ENCODE measurements at places on chromosomes 6 and 20.

DNA sequence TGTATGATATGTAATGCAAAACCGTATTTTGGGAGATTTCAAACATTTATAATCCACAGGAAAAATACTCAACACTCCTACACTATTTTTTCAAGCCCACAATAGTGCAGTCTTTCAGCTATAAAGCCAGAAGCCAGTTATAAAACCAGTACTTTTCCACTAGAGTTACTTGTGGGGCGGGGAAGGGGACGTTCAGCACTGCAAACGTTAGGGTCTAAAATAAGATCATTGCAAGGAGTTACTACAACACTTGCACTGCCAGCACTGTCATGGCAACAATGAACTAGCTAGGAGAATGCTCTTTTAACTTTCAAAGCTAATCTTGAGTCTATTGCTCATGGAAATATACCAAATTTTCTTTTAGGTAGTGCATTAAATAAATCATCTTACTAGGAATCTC lies 14.7 kb downstream of the SESN1 start:
- DNase-seq: no peak

DNA sequence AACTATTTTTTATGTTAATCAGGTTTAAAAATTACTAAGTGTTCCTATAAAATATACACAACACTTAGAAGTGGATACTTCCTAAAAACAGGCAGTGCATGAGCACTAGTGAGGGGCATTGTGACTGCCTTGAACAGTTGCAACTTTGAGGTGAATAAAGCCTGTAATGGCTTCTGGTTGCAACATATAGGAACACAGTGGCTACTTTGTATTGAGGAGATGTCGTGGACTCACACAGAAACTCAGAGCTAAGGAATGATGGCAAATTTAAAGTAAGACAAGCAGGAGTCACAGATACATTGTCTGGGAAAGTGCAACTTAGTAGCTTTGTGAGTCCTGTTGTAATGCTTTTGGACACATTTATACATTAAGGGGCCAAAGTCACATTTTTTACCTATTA lies 861 bp upstream of the HLA-A start:
- no peak for DNase-seq

- DNase-seq: no peak
Measured at GRCh38 chr6:30112402-30112994, 392 bp downstream of the TRIM31 start.

DNA sequence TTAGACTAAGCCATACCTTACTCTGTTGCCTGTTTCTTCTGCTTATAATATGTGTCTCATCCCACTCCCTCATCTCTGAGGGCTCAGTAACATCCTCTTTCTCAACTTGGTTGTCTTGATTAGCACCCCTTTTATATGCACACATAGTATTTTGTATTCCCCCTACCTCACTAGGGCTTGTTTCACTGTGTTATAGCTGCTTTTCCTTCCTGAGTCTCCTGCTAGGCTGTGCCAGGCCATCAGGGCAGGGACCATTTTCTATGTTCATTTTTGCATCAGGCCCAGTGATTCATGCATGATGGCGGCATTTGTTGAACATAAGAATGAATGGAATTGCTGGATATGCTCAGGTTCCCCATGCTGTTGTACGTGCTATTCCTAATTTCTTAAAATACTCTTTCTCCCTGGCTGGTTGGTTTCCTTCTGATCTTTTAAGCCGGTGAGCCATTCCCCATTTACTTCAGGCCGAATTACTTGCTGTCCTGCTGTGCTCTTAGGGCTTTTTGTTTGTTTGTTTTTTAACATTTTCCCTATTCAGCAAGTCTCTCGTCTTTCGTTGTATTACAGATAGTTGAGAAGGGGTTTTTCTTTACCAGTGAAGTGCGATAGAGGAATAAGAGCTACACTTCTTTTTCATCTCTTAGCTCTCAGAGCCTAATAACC lies 183.2 kb downstream of the CARMIL1 start:
- no peak for DNase-seq

DNA sequence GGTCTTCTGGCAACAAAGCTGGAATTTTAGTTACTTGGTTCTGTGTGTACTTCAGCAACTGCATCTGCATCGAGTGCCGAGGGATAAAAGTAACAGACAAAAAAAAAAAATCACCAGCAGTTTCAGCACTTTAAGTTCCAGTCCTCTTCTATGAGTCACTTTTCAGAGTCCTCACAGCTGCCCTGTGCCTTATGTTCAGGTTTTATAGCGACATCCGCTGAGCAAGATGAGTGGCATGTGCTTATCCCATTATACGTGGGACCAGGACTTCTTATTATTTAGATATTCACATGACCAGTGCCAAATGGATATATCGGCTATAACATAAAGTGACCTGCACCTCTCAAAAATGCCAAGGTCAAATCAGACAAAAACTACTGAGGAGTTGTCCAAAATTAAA lies 242.9 kb downstream of the FOXA2 start:
- peak; percentile 13 for DNase-seq

GRCh38 chr6:52155791-52156576 lies 30.2 kb upstream of the IL17A start:
- DNase-seq: peak; percentile 75

- DNase-seq: peak; percentile 46
Measured at GRCh38 chr6:147909640-147910039, 401.1 kb downstream of the SAMD5 start.

DNA sequence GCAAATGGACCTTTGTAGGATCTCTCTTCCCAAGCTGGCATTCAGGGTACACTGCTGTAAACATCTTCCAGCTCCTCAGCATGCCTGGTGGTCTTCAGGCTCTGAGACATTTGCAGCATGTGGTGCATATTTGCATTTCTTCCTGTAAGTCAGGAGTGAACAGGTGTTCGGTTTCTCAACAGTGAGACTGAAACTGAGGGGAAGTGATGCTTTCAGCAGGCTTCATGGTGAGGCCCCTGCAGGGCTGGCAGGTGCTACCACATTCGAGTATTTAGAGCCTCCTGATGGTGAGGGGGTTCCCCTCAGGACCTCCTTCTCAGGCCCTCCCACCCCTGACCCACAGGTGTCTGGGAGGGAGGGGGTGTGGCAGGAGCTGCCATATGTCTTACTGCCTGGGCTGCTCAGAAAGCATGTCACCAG lies 15.1 kb downstream of the MYBL2 start:
- DNase-seq: no peak

DNA sequence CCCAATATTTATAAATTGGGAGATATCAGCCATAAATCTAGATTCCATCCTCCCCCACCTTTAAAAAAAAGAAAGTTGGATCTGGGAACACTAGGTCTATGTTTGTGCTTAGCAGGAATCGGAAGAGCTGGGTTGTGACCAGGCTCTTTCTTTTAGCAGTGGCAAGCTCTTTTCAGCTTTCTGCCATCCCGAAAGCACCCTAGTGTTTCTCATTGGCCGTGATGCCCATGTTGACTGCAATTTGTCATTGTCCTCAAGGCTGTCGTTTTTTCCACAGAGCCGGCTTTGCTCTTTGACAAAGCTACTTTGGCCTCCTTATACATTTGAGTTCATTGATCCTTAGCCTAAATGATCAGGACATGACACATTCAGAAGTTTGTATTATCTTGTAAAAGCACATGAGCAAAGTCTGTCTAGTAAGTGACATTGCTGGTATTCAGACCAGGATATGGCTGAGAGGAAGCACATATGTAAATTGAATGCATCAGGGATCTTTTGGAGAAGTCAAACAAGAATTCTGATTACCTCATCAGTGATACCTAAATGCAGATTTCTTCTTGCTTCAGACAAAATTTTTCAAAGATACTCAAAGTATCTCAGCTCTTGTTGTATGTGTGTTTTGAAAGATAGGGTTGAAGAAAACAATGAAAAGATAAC lies 50.1 kb downstream of the CARMIL1 start:
- DNase-seq: no peak

GRCh38 chr6:119129968-119130484 lies 51.6 kb upstream of the FAM184A start:
- no peak for DNase-seq

- no peak for DNase-seq
Measured at GRCh38 chr6:35475573-35475972, 7.4 kb downstream of the RPL10A start.

DNA sequence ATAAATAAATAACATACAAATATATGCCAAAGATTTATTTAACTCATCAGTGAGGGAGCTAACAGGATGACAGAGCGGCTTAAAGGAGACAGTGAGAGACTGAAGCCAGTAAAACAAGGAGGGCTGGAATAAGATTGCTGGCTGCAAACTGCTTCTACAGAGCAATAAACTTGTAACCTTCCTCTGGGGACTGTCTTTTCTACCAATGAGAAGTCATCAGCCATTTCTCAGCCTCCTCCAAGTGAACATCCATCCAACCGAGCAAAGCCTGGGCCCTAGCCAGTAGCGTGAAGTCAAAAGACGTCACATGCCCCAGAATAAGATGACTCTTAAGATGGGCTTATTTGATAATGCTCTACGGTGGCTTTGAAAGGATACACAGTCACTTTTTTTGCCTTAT lies 42.5 kb downstream of the CPXM1 start:
- DNase-seq: no peak

- peak; percentile 92 for DNase-seq
Measured at GRCh38 chr6:146914489-146915483, 289.4 kb upstream of the STXBP5 start.

DNA sequence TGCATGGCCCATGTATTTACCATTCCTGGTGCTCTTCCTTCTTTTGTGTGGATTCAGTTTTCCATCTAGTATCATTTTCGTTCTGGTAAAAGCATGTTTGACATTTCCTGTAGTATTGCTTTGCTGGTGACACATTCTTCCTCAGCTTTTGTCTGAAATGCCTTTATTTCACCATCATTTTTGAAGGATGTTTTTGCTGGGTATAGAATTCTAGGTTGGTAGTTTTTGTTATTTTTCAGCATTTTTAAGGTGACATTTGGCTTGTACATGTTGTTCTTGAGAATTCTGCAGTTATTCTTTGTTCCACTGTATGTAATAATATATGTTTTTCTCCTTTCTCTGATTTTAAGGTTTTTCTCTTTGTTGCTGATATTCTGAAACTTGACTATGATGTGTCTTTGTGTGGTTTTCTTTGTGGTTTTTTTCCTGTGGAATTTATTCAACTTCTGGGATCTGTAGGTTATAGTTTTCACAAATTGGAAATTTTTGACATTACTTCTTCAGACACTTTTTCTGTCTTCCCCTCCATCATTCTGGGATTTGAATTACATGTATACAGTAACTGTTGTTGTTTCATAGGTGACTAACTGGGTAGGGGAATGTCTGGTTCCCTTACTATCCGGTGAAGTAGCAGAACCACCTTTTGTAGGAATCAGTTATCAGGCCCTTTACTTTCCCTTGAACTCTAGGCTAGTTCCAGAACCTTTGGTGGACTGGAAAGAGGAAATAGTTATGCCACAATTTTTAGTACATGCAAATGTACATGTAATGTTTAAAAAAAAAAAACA lies 30.2 kb downstream of the SNX9 start:
- DNase-seq: no peak

DNA sequence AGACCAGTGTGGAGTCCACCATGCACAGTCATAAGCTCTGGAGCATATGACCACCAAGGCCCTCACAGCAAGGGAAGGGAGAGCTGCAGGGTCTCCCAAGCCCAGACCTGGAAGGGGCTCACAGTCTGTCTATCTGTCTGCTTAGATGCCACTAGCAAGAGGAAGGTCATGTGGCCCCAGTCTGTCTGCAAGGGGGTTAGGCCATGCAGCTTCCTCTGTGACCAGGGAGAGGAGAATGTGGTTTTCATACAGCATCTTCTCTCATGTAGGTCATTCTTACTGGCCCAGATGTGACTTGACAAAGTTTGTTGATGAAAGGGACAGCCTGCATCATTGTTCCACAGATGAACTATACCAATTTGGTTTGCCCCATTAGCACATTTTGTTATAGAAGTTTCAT lies 260.8 kb downstream of the FARS2 start:
- no peak for DNase-seq

- DNase-seq: no peak
Measured at GRCh38 chr6:157229713-157230112, 93.6 kb downstream of the TMEM242 start.

DNA sequence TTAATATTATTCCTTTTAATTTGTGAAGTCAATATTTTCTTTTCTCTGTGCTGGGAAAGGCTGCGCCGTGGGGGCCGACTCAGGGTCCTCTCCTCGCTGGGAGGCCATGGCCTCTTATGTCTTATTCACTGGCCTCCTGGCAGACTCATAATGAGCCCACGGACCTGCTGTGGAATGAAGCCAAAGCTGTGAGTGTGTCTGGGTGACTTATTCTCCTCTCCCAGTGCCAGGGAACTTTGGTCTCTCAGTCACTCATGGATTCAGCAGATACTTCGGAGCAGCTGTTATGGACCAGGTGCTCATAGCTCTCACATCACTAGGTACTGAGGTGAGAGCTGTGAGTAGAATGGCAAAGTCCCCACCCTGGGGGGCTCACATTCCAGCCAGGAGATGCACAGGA lies 297.6 kb downstream of the CDH26 start:
- DNase-seq: no peak

GRCh38 chr6:6678811-6679210 lies 90.3 kb downstream of the LY86 start:
- DNase-seq: no peak

- no peak for DNase-seq
Measured at GRCh38 chr6:20658053-20658452, 123.8 kb downstream of the CDKAL1 start.

- no peak for DNase-seq
Measured at GRCh38 chr6:170282512-170283158, 8.2 kb downstream of the DLL1 start.

- DNase-seq: no peak
Measured at GRCh38 chr6:145904391-145904790, 59.8 kb downstream of the SHPRH start.

DNA sequence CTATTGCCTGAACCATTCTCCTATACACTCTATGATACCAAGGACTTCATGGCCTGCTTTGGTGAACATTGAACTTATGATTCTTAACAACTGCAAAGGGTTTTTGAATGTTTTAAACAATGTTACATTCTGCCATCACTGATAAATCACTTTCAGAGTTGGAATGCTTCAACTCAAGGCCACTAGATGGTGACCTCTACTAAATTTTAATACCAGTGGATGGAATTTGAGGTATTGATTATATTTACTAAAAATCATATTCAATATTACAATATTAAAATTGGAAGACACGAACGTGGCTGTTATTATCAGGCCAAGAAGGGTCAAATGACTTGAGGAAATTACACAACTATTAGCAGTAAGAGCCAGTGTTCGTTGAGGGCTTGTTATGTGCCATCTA lies 18.6 kb downstream of the MYCT1 start:
- DNase-seq: no peak

DNA sequence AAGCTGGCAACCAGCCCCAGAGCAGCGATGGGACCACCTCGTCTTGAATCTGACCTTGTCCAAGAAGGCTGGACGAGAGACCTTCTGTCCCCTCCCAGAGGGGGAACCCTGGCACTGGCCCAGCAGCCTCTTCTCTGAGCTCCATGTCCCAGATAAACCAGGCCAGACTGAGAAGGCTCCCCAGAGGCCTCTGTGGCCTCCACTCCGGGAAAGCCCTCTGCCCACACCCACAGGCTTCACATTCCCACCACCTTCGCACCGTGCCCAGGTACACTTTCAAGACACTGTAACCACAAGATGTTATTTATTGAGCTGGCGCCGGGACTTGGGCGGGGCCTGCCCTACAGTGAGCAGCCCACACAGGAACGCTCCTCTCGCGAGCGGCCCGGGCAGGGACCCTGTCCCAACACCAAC lies 33.2 kb downstream of the ADA start:
- no peak for DNase-seq

GRCh38 chr6:150659046-150659763 lies 59.5 kb downstream of the PLEKHG1 start:
- no peak for DNase-seq

GRCh38 chr6:32244946-32245398 lies 21.1 kb upstream of the NOTCH4 start:
- DNase-seq: peak; percentile 40

Data from skeletal muscle cell (primary cell).